ENCODE measurements at places on chromosomes 7 and 10. TPM values are rescaled to one million over a fixed set of nuclear protein-coding genes. Genes with fewer than 3 reads are reported as not detected.

Gene RHBDD2
- 101 TPM for total RNA-seq

- no peak overlapping the region for H3K4me3 ChIP-seq
- H3K4me1 ChIP-seq: no peaks in the 10 kb centered on the region
- H3K36me3 ChIP-seq: no peaks in the 10 kb centered on the region
- no peaks in the 10 kb centered on the region for H3K27me3 ChIP-seq
- H3K27ac ChIP-seq: no peak overlapping the region
Observed at GRCh38 chr7:133696056-133696455, 431.1 kb upstream of the LRGUK start.

- no peak overlapping the region for H3K4me3 ChIP-seq
- H3K27ac ChIP-seq: no peak overlapping the region
- H3K27me3 ChIP-seq: no peaks in the 10 kb centered on the region
- no peaks in the 10 kb centered on the region for H3K36me3 ChIP-seq
- DNase-seq: no peak
- no peaks in the 10 kb centered on the region for H3K4me1 ChIP-seq
Observed at GRCh38 chr7:33421429-33421828, 292.1 kb downstream of the BBS9 start.

DNA sequence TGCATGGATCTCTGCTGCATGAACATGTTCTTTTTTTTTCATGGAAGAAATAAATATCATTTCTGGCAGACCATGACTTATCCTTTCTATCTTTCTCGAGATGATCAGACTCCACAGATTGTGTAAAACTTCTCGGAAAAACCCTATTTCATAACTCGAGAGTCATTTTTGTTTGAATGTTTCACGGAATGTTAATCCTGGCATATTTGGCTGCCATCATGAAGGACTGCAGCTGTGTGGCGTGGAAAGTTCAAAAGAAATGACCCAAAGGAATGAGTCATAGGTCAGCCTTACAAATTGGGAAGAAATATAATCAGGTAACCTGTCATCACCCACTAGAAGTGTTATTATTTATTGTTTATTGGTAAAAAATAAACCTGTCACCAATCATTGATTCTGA lies 566.8 kb downstream of the SDK1 start:
- H3K27ac ChIP-seq: no peak overlapping the region
- no peaks in the 10 kb centered on the region for H3K4me1 ChIP-seq
- no peak for DNase-seq
- no peak overlapping the region for H3K4me3 ChIP-seq
- H3K27me3 ChIP-seq: no peaks in the 10 kb centered on the region

GRCh38 chr10:34078745-34079470 lies 736.2 kb downstream of the PARD3 start:
- H3K4me3 ChIP-seq: no peak overlapping the region
- no peak for DNase-seq
- H3K36me3 ChIP-seq: no peaks in the 10 kb centered on the region
- no peaks in the 10 kb centered on the region for H3K4me1 ChIP-seq
- no peaks in the 10 kb centered on the region for H3K27me3 ChIP-seq
